ENCODE measurements at places on chromosomes 16 and 17. TPM values are rescaled to one million over a fixed set of nuclear protein-coding genes. Genes with fewer than 3 reads are reported as not detected.

The NOD2 gene
- under 0.01 TPM for total RNA-seq

The NOL11 gene
- 31.6 TPM for total RNA-seq

The KAT2A gene
- total RNA-seq, result 10.8 TPM

The TRIM47 gene
- total RNA-seq, result 33.7 TPM

The RAC3 gene
- total RNA-seq, result 7.6 TPM

The TNP2 gene
- total RNA-seq, result not detected

Data from smooth muscle cell of trachea (primary cell).